ENCODE measurements at places on chromosomes 16 and 17.

GRCh38 chr17:57586196-57586740 is 158.8 kb downstream of the CCDC182 start:
- no peak for DNase-seq

- no peak for DNase-seq
These were observed 3.5 kb upstream of the CD68 start for GRCh38 chr17:7575959-7576358.

GRCh38 chr17:28317966-28318758 is 838 bp upstream of the TMEM97 start:
- no peak for DNase-seq

DNA sequence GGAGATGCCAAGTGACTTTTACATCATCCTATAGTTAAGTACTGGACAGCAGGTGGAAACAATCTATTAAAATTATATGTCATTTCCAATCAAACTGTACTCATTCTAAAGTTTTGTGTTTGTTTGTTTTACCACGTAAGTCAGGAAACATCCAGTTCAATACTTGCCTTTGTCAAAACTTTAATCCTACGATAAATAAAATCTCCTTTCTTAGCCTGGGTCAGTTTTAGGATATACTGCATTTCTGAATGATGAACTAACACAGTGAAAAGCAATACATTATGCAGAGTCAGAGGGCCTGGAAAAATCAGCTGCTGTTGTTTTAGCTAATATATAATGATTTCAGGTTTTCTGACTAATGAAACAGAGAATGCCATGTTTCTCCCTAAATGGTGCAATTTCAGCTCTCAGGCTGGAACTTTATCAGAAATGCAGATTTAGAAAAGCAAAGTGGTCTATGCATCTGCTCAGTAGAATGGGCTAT is 756.4 kb downstream of the CDH11 start:
- no peak for DNase-seq

DNA sequence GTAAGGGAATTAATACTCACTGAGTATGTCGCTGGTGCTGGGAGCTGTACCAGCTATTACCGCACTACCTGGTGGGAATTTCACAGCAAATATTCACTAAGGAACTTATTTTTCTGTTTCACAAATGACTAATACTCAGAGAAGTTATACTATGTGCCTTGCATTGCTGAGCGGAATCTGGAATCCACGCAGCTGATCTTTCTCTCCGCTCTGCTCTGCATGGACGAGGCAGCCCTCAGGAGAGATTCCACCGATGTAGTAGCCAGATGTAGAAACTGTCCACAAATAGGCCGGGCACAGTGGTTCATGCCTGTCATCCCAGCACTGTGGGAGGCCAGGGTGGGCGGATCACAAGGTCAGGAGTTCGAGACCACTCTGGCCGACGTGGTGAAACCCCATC is 17.1 kb downstream of the NME3 start:
- DNase-seq: no peak

DNA sequence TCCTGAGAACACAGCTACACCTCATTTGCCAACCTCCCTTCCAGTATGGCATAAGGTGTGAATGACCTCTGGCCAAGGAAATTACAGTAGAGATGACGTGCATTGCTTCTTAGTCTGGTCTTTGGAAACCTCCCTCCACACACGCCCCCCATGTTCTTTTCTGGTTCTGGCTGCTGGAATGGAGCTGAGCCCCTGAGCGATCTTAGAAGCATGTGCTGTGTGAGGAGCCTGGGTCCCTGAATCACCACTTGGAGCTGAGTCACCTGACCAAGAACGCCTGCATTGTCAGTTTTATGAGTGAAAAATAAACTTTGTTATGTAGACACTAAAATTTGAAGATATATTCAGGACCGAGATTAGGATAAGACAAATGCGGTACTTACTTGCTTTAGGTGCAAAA is 51.4 kb downstream of the HS3ST3A1 start:
- no peak for DNase-seq

GRCh38 chr16:81863630-81864352 is 84.7 kb downstream of the PLCG2 start:
- DNase-seq: no peak

- DNase-seq: no peak
These were observed 38.2 kb downstream of the METRNL start for GRCh38 chr17:83117583-83117982.

DNA sequence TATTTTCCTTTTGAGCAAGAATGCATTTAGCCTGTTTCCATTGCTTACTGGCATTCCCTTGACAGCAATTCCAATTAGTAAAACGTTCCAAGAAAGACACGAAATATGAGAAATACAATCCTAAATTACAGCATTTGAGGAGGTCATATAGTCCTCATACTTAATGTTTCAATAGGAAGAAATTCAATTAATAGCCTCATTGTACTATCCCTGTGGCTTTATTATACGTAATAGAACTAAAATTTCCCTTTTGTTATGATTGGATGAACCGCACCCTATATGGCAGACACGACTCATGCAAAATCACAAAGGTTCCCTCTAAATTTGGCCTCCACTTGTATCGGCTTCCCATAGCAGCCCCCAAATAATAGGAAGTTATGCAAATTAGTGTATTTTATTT is 291.7 kb downstream of the CEP112 start:
- DNase-seq: no peak

GRCh38 chr17:7237266-7237760 is 1.9 kb downstream of the PHF23 start:
- no peak for DNase-seq

DNA sequence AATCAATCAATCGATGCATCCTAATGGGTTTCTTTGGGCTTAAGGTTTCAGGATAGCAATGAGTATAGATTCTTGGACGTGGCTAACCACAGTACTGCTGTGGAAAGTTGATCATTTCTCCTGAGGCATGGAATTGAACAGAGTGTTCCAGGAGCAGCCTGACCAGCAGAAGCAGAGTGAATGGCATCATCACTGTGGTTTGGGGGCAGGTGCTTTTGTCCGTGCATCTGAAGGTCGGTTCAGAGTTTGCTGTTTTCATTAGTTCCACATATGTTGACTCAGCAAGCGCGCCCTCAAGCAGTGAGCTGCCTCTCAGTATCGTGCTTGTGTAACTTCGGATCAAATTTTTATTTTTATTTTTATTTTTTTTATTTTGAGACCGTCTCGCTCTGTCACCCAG is 24.9 kb downstream of the KIAA0513 start:
- DNase-seq: no peak

- DNase-seq: no peak
These were observed 92.5 kb downstream of the SSH2 start for GRCh38 chr17:29837531-29837930.

DNA sequence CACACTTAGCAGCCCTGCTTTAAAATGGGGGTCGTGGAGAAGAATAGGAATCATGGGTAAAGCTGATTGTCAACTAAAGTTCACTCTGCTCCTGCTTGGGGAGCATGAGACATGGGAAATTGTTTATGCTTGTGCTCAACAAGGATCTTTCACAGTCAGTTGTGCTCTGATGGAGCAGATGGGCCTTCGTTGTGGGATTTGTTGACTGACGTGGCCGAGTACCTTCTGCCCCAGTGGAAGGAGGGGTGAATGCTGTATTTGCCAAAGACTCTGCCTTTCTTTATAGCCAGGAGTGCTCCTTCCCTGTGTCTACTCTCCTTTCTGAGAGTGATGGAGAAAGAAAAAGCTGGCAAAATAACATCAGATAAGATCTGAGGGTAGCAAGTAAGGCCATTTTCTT is 11.4 kb downstream of the ARSG start:
- DNase-seq: no peak

DNA sequence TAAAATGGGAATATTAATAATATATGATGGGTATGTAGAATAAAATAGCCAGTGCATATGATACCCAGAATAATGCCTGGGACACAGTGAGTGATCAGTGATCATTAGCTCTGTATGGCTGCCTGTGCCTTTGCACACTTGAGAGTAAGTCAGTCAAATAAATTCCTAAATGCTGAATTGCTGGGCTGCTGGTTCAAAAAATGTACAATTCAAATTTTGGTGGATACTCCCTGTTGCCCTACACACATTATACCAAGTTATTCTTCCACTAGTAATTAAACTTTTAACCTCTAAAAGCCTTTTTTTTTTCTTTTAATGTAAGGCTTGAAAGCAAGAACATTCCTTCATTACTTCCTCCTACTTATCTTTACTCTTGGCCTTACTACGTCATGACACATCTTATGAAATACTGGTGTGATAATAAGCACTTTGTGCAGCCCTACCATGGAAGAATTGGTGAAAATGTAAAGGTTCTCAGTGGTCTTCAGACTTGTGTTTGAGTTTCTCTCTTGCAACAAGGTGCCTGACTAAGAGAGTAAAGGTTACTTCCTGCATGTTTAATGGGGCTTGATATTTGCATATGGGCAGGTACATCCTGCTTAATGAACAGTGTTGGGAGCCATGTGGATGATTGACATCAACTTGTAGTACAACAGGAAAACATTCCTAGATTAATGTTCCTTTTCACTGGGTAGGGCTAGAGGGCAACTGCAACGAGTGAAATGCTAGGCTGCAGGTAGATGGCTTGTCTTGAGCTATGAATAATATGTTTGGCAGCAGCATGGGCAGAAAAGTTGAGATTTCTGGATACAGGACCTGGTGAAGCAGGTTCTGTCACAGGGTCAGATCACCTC is 84.3 kb downstream of the PRKCA start:
- DNase-seq: no peak

- no peak for DNase-seq
These were observed 89.0 kb downstream of the SYCE1L start for GRCh38 chr16:77288222-77288621.

DNA sequence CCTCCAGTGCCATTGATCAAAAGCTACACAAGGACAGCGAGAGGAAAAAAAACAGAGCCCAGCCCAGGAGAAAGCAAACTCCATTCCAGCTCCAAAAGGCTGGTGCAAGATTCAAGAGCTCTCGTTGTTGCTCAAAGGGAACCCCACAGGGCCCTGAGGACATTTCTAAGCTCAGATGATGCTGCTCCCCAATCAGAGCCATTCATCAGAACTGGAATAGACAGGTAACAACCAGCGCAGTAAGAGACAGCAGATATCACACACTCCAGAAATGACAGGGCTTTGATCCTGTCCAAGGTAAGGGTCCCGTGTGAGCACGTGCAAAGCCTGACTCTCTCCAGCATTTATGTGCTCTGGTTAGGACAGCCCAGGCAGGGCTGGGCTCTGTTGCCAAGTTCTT is 20.1 kb downstream of the PMP22 start:
- no peak for DNase-seq

DNA sequence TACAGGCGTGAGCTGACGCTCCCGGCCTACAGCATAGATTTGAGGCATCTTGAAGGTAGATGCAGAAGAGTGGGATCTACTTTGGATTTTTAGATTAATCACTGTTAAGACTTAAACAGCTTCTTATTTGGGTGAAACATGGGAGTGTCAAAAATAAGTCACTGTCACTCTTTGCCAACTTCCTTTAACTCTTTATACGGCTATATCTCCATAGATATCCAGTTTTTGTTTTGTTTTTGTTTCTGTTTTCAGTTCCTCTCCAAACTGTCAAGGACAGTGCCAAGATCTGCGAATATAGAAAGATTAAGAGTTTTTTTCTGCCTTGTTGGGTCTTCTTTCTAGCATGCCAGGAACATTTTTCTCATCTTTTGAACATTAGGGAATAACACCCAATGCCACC is 706.1 kb downstream of the WWOX start:
- DNase-seq: no peak

DNA sequence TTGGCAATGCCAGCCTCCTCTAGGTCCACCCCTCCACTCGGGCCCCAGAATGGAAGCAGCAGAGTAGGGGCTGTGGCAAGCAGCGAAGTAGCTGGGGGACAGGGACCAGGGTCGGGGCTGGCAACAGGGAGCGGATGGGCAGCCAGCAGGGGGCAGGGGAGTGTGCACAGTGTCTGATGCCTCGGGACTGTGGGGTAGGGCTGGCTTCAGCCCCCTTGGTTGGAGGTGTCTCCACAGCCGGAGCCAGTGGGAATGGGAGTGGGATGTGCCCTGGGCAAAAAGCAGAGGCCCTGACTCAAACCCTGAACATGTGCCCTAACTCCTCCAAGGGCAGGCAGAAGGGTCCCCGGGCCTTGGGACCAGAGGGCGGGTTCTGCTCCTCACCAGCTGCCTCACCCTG is 18.5 kb upstream of the ARHGAP27 start:
- no peak for DNase-seq

GRCh38 chr17:5553479-5553878 is 30.8 kb downstream of the NLRP1 start:
- no peak for DNase-seq

DNA sequence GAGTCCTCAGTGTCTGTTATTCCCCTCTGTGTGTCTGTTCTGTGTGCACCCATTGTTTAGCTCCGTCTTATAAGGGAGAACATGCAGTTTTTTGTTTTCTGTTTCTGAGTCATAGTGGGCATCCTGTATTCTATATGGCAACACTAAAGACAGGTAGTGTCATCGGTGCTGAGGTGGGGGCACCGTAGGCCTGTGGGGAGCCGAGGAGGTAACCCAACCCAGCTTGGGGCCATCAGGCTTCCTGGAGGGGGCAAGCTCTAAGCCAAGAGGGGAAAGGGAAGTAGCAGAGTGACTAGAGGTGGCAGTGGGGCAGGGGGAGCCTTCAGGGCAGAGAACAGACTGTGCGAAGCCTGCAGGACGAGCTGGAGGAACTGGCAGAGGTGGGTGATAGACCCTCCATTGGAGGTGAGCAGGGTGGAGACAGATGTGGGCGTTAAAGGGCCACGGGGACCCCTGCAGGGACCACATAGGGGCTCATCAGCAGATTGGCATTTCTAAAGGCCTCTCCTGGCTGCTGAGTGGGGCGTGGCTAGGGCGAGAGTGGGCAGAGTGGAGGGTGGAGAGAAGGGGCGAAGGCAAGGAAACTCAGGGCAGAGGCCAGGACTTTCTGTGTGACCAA is 36.5 kb downstream of the CPNE2 start:
- DNase-seq: no peak

DNA sequence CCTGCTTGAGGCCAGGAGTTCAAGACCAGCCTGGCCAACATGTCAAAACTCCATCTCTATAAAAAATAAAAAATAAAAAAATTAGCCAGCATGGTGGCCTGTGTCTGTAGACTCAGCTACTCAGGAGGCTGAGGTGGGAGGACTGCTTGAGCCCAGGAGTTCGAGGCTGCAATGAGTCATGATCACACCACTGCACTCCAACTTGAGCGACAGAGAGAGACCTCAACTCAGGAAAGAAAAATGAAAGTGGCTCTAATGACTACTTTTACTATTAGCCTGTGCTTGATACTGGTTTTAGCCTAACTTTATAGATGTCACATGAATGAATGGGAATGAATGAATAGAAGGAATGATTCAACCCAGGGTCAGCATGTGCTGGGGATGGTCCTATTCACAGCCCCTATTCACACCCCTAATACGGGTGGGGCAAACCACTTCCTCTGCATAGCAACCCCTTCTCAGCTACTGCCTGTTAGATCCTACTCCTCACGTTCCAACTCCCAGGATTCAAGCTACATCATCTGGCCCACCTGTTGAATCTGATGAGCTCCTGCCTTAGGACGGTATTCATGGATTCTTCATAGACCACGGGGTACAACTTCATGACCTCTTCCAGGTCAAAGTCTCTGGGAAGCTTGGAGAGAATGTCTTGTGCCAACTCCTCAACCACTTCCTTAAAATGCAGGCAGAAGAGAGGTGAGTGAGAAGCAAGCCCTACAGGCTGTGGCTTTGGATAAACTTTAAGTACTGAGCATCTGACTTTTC is 40.5 kb downstream of the LYRM1 start:
- no peak for DNase-seq
